ENCODE measurements at places on chromosomes 2 and 18.
A peak's percentile ranks its signal among the peaks of the same experiment; 100 is the strongest.

DNA sequence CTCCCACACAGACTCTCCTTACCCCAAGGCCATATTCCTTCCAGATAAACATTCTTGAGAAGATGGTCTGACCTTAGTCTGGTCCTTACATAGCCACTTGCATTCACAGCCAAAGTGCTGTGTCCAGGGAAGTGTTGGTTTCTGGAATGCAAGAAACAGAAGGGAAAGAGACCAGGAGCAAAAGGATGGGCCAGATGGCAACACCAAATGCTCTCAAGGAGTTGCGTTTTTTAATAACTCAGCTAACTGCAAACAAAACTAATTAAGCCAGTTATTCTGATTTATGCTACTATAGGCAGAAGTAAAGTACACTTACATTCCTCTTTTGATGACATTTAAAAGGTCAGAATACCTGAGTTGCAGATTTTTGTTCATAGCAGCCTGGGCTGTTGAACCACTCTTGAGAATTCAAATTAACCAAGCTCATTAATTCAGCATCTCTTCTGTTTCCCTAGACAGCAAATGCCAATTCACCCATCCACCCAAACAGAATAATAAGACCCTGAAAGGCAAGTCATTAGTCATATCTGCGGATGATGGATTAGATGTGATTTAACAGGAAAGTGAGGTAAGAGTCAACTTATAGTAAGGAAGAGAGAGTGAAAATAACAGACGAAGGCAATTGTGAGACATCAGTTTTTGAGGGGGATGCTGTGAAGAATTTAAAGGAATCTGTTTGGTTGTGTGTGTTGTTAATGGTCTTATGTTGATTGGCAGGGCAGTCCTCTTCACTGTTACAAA lies 18.8 kb downstream of the CCDC85A start:
- DNase-seq: peak; percentile 89

DNA sequence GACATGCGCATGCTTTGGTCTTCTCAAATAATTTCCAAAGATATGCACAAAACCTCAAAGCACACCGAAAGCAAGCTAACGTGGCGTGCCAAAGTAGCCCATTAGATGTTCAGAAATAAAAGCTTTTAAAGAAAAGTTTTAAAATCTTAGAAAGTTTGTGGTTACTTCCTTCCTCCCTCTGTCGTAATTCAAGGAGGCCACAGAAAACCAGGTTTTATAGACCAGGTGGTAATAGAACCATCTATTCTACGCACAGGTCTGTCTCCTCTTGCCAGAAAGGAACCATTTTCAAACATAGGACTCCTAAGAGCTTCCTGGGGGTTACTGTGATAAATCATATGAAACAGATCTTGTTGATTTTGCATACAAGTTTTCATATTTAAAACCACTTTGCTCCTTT lies 487.2 kb downstream of the ARHGAP15 start:
- no peak for DNase-seq

DNA sequence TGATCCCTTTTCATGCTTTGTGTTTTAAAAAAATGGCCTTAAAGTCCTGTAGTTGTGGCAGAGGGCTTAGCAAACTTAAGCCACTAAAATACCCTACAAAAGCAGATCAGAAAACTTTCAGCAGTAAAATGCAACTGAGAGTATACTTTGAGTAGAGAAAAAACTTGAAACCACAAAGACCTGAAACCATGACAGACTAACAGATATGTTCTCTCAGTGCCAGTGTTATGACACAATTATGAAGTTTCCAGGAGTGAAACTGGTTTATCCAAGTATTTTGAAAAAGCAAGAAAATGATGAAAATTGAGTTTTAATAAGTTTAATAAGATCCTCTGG lies 74.5 kb downstream of the SPRED2 start:
- no peak for DNase-seq

DNA sequence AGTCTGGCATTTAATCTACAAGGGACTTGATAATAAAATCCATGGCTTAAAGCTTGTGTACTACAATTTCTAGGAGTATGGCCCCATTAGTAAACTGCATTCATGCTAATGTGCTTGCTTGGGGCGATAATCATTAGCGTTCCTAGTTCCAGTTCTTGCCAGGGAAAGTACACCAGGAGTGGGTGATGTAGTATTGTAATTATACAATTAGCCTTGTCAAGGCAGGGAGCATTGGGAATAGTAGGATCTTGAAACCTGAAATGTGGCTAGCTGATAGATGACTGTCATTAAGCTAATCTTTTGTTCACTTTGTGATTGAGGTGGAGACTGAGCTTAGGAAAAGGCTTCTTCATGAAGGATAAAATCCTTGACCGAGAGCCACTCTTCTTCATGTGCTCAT lies 989.2 kb downstream of the CPS1 start:
- DNase-seq: no peak

- no peak for DNase-seq
These were observed 16.1 kb downstream of the ADD2 start for GRCh38 chr2:70751881-70752280.

- no peak for DNase-seq
These were observed 724.5 kb downstream of the EPHA4 start for GRCh38 chr2:220847589-220847988.

- no peak for DNase-seq
These were observed 95.7 kb downstream of the ASXL3 start for GRCh38 chr18:33673689-33674088.

DNA sequence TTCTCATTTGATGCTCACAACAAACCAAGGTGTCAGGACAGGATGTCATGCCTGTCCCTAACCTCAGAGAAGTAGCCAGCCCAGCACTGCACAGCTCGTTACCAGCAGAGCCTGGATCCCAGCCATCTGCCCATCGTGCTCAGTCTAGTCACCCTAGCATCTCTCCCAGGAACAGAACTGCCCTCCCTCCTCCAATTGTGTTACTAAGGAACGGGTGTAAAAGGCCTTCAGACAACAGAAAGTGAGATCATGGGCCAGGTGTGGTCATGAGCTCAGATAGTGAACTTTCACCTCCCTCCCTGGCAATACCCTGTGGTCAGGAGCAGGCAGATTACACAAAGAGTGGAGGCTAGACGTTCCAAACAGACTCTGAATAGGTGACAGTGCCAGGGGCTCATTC lies 111.8 kb upstream of the PPP1CB start:
- no peak for DNase-seq

DNA sequence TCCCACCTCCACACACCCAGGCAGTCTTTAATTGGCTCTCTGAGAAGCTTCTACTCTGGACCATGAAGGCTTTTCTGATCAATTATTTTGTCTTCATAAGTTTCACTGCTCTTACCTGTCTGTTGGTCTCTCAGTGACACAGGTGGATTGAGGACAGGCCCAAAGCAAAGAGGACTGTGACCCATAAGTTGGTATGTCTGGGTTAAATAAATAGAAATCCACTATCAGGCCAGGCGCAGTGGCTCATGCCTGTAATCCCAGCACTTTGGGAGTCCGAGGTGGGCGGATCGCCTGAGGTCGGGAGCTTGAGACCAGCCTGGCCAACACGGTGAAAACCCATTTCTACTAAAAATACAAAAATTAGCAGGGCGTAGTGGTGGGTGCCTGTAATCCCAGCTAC lies 2.7 kb upstream of the SLC16A14 start:
- no peak for DNase-seq

DNA sequence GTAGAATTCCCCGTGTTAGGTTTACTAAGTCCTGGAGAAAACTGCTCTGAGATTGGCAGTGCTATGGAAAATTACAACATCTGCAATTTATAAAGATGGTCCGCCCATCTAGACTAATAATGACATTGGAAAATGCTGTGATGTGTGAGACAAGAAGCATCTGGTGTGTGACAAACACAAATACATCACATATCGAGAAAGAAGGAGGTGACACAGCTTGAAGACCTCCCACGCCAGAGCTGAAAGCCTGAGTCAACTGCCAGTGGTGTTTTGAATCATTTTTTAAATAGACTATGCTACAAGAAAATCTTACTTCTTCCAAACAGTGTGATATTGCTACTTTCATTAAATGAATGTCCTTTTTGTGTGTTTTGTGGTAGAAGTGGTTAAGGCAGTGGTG lies 8.6 kb upstream of the ANO7 start:
- no peak for DNase-seq

GRCh38 chr2:227340106-227340505 lies 15.1 kb downstream of the MFF start:
- DNase-seq: no peak

DNA sequence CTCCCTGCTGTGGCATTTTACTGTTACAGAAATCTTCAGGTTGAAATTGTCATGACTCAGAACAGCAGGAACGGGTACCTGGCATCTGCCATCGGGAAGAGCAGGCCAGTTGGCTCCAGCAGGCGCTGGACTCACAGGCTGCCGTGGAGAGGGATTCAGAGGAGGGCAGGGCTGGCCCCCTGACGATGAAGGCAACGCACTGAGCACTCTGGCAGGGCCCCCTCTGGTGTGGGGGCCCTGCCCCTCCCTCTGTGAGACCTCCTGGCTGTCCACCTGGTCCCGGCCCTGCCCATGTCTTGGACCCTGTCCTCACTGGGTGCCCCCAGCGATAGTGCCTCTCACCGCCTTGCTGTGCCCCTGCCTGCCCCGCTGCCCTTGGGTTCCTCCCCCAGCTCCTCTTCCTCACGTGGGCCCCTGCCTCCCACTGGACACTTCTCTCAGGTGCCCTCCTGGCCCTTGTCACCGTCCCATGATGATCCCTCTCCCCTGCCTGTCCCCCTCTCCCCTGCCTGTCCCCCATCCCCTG lies 23.3 kb upstream of the ALLC start:
- no peak for DNase-seq

- no peak for DNase-seq
These were observed 389.8 kb downstream of the LNPK start for GRCh38 chr2:175612280-175612679.

DNA sequence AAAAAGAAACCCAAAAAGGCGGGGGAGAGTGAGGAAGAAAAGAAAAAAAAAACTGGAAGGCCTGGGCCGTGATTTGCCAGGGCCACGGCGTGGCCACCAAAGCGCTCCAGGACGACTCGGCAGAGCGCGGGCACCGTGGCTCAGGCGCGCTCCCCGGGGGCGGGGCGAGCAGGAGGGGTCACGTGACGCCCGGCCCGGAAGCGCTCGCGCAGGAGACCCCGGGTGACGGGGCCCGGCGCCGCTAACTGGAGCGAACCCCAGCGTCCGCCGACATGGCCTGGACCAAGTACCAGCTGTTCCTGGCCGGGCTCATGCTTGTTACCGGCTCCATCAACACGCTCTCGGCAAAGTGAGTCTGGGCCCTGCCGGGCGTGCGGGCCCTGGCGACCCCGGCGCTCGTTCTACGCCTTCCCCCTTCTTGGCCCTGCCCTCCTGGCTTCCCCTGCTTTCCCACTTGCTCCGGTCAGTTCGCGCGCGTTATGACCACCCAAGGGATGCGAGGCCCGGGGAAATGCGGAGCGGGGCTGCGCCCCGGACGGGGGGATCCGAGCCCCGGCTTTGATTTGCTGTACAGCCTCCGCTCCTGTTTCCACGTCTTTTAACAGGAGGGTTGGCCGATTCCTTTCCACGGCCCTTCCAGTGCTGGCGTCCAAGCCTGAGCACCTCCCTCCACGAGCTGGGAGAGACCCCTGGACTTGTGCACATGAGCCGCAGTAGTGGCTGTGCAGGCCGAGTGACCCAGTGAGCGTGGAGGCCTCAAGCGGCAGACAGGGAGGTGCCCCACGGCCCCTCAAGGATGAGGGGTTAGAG lies at the start of gene SLC35F6:
Gene SLC35F6 (plus strand): TSS at position 207 of the 810 bp plus-strand sequence. CDS start 66 bp downstream, at position 273.
- DNase-seq: no peak
